ENCODE measurements at places on chromosomes 7 and 10.
A peak's percentile ranks its signal among the peaks of the same experiment; 100 is the strongest.

DNA sequence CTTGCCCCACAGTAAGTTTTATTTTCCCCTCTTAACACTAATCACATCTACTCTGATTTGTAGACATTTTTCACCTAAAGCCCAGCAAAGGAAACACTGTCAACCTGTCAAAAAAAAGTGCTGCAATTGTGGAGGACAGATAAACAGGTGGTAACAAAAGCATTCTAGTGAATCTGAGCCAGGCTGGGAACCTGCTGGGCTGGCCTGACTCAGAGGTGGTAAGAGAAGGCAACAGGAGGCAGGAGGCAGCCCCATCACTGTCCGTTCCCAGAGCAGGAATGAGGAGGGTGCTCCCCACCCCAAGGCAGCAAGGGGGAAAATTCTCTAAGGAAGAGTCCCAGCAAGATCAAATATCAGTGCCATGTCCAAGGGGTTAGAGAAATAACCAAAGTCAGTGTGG is 19.5 kb upstream of the HERPUD2 start:
- DNase-seq: no peak

GRCh38 chr10:8987712-8988111 is 933.2 kb downstream of the GATA3 start:
- DNase-seq: no peak

DNA sequence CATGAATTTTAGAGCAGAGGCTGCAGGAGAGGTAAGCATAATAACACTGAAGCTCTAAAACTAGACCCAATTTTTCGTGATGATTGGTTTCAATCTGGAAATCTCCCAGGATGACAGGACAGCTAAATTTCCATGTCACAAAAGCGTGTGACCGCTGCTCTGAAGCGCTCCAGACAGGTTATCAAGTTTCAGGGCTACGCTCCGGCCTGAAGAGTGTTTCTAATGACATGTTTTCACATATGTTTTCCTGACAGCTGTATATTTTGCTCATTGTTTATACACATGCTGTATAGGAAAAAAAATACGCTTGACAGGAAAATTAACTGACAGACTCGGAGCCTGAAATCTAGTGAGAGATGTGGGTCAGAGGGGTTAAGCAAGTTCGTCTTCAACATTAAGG is 219.8 kb upstream of the BMPER start:
- DNase-seq: no peak

GRCh38 chr7:125173571-125173970 is 243.9 kb upstream of the POT1 start:
- no peak for DNase-seq

DNA sequence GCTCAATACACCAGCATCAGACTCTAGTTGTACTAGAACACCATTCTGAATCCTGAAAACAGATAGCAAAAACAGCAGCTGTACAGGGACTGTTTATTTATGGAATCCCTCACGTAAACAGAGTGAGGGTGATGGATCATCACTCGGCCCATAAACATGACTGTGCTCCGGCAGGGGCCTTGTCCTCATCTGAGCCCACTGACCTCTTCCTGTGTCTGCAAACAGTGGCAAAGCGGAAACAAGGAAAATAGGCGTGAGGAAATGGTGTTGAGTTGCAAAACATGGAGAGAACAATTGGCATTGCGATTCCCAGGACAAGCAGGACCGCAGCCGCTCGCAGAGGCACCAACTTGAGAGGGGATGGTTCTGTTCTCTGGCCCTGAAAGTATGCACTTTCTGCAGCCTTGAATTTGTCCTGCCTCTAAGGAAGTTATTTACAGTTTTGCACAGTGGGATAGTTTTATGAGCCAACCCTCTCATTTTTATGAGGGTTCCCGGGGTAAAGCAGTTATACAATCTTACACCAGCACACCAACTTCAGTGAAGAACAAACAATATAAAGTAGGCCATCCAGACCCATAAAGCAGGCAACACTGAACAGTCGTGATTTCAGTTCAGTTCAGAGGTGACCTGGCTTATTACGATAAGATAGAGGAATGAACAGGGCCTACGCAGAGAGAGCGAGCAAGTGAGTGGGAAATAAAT is 248.0 kb upstream of the FZD8 start:
- no peak for DNase-seq

GRCh38 chr7:87506246-87507180 is 31.0 kb upstream of the ABCB4 start:
- DNase-seq: no peak

GRCh38 chr7:106570948-106571418 is 90.0 kb downstream of the CCDC71L start:
- no peak for DNase-seq

DNA sequence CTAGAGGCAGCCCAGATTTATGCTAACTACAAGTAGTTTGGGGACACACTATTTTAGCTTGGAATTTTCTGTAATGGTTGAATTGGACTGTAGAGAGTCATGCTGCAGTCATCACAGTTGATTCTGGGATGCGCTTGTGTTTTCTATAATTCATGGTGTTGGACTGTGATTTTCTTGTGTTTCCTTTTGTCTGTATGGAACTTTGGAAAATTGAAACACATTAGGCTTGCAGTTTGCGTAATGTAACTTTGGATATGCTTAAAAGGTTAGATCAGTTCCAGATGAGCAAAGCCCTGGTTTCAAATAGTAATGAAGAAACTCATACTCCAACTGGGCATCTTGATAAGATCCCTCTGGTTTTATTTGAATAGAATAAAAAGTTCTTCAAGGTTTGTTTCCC is 502.2 kb downstream of the ARL4A start:
- no peak for DNase-seq

- DNase-seq: no peak
These were observed 8.7 kb downstream of the MYL10 start for GRCh38 chr7:101620395-101620794.

- DNase-seq: no peak
These were observed 162.6 kb downstream of the JAZF1 start for GRCh38 chr7:28018020-28018419.

GRCh38 chr7:31875424-31875823 is 188.4 kb downstream of the PPP1R17 start:
- DNase-seq: no peak

GRCh38 chr7:43669286-43670081 is 59.8 kb downstream of the COA1 start:
- DNase-seq: peak; percentile 35

DNA sequence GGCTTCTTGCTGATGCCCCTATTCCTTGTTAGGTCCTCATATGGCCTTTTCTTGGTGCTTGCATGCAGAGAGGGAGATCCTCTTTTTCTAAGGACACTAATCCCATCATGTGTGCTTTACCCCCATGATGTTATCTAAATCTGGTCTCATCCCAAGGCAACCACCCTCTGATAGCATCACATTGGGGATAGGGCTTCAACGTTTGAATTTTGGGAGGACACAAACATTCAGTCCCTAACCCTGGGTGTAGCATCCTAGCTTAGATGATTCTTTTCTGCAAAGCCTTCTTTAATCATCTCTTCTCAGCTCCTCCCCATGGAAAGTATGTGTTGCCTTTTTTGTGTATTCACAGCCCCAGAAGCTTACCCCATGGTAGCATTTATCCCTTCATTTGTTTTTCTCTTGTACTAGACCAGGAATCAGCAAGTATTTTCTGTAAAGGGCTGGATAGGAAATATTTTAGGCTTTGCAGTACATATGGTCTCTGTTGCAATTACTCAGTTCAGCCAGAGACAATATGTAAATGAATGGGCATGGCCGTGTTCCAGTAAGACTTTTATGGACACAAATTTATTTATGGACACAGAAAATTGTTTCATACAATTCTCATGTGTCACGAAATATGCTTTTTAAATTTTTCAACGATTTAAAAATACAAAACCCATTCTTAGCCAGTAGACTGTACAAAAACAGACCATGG is 101.5 kb upstream of the CSTF2T start:
- no peak for DNase-seq

DNA sequence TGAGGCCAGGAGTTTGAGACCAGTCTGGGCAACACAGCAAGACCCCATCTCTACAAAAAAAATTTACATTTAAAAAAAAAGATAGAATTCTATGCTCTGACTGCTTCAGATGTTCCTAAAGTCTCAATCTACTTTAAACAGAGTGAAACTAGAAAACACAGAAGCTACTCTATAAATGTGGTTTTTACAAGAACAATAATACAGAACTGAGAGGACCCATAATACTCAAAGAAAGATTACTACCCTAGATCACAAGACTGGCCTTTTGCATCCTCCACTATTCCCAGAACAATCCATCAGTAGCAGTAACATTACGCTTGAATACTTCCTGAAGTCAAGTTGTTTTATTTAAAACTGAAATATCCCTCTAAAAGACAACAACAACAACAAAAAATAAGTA is 119.4 kb downstream of the ZFAND4 start:
- no peak for DNase-seq

GRCh38 chr10:109727436-109727835 is 195.9 kb downstream of the XPNPEP1 start:
- DNase-seq: no peak

DNA sequence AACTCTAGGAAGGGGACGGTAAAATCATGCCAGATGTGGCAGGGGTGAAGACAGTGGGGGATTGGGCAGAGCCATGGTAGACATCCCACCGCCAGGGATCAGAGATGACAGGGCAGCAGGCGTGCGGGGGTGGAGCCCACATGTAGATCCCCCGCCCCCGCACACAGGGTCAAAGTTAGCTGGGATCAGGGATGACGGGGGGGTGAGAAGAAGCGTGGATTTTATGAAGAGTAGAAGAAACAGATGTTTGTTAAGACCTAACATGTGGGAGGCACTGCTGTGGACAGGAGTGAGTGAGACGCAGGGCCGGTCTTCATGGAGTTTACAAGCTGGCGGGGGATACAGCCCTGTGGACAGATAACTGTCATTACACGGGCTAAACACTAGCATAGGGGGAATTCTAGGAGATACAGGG is 154.0 kb upstream of the KLF14 start:
- no peak for DNase-seq

DNA sequence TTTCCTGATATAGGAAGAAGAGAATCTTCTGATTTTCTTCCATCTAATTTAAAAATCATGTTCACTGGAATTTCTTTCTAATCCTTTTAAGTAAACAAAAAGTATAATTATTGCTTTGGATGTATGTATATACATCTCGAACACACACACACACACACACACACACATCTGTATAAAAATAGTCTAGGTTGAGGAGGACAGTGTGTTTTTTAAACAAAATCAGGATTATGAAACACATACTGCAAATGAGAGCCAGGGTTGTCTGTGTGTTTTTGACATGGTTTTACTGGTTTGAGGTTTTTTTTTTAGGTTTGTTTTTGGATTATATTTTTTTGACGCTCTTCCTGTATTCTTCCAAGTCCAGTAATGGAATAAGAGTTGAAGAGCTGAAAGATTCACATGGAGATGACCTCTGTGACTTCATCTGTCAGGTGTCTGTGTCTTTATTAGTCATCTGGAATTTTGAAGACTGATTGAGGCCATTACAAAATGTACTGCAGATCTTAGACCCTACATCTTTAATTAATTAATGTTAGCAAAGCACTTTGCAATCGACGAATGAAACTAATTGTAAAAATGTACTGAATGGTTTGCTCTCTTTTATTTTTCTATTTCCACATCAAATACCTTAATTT is 237.1 kb downstream of the SUGCT start:
- no peak for DNase-seq

- peak; percentile 28 for DNase-seq
These were observed at the start of gene CDHR1 for GRCh38 chr10:84194424-84195043. CDHR1 (plus strand) TSS chr10:84194537; CDS start chr10:84194761, 224 bp downstream.

GRCh38 chr7:74173491-74173865 is 678 bp upstream of the EIF4H start:
- DNase-seq: no peak

- DNase-seq: no peak
These were observed 285.9 kb downstream of the ADARB2 start for GRCh38 chr10:1451362-1451888.

GRCh38 chr10:111974325-111974724 is 209.2 kb downstream of the GPAM start:
- no peak for DNase-seq

- no peak for DNase-seq
These were observed 27.2 kb downstream of the GRID1 start for GRCh38 chr10:86339226-86339865.

GRCh38 chr10:122210481-122211265 is 60.4 kb upstream of the BTBD16 start:
- no peak for DNase-seq

- DNase-seq: no peak
These were observed 1.8 kb downstream of the PARP12 start for GRCh38 chr7:140060788-140061606.

DNA sequence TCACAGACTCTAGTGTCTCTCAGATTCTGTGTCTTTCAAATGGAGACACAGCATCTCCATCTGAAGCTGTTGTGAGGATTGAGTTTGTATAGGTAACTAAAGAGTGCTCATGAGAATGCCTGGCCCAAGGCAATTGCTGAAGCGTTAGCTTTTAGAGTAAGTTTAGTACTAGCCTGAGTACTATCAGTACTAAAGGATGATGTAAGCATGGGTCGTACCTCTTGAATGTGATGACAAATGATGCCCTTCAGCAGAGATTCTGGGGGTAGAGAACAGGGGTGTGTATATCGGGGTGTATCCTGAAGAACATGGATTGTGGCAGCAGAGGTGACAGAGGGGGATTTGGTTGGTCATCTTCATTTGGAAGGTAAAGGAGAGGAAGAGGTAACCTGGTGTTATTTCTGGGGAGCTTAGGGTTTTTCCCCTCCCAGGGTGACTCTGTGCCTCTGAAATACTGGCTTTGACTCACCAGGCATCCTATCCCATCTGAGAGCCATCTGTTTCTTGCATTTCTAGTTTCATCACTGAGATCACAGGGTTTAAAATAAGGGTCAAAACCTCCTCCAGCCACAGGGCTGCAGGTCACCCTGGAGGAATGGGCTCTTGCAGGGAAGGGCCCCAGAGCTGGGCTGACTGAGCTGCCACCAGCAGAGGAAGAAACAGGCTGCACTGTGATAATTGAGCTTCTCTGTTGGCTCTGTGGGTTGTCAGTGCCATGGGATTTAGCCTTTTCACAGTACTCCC is 756.0 kb downstream of the KCNMA1 start:
- no peak for DNase-seq

- no peak for DNase-seq
These were observed 207.6 kb downstream of the AHR start for GRCh38 chr7:17506095-17506494.

- DNase-seq: no peak
These were observed 1.9 kb downstream of the PTEN start for GRCh38 chr10:87865241-87865881.
